Spinal cord (tissue), 10 donors: ENCODE measurements at places on chromosomes 7 and 10. TPM values are rescaled to one million over a fixed set of nuclear protein-coding genes. Genes with fewer than 3 reads are reported as not detected.

The PAPOLB gene
- total RNA-seq: 0.94 TPM

The CAV2 gene
- total RNA-seq: 30.7 TPM

The C10orf53 gene
- total RNA-seq: 0.11 TPM

The AGR2 gene
- total RNA-seq: 10.1 TPM

The CNPY1 gene
- 0.66 TPM for total RNA-seq

The LEP gene
- total RNA-seq: 0.06 TPM

The OPN1SW gene
- not detected for total RNA-seq

The CALCR gene
- total RNA-seq: 2.4 TPM

The CPA4 gene
- total RNA-seq: 1.5 TPM

The TMEM236 gene
- total RNA-seq: 0.50 TPM

The TMEM213 gene
- total RNA-seq: not detected

The CTAGE8 gene
- total RNA-seq: 0.20 TPM

The ARF5 gene
- total RNA-seq: 169 TPM

The MRPS33 gene
- total RNA-seq: 77.6 TPM

The NME8 gene
- total RNA-seq: 0.59 TPM

The CHST15 gene
- 46.2 TPM for total RNA-seq

The PSMA2 gene
- total RNA-seq: 96.9 TPM

The DENND2A gene
- total RNA-seq: 23.7 TPM

The GTPBP10 gene
- total RNA-seq: 21.9 TPM

The CPXM2 gene
- total RNA-seq: 29.3 TPM

The AKR1D1 gene
- not detected for total RNA-seq

The KLF14 gene
- not detected for total RNA-seq

The SPAM1 gene
- not detected for total RNA-seq

The ETV1 gene
- total RNA-seq: 43.5 TPM

The UNC5B gene
- total RNA-seq: 10.7 TPM

The TBRG4 gene
- 48.0 TPM for total RNA-seq

The HOXA10 gene
- 0.22 TPM for total RNA-seq

The CNOT4 gene
- 18.3 TPM for total RNA-seq
